ENCODE measurements at places on chromosomes 7 and 10.

DNA sequence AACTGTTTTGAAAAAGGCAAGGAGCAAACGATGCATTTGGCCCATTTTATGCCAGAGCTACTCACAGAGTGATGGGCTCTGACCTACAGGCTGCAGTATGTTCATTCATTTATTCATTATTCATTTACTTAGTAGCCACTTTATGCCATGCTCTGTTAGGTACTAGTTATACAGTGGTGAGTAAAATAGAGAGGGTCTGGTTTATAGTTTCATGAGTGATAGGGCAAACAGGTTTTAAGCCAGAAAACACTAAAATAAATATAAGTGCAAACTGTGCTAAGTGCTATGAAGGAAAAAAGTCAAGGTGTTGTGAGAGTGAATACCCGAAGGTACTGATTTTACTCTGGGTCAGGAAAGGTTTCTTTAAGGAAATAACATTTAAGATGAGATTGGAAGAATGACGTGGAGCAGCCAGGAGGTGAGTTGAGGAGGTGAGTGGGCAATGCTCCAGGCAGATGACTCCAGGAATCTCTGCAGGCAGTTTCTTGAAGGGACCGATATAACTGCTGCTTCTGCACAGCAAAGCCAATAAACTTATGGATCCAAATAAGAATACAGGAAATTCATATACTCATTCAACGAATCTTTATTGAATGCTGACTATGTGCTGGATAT, 56.9 kb upstream of the FAM133B start:
- DNase-seq: no peak

GRCh38 chr10:126398924-126399323, 10.6 kb upstream of the ADAM12 start:
- no peak for DNase-seq

DNA sequence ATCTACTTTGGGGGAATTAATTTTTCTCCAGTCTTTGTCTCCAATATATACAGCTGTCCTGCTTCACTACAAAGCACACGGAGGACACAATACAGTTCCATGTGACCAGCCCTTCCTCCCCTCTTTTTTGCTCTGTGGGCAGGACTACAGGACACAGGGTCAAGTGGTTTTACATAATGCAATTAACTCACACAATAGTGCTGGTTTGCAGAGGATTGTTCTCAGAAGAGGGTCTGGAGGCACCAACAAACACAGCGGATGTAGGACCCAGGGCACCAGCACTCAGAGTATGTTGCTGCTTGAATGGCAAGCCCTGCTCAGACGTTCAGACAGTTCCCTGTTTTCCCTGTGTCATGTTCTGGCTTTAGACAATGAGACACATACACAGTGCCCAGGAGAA, 52.0 kb upstream of the NPTX2 start:
- DNase-seq: no peak

DNA sequence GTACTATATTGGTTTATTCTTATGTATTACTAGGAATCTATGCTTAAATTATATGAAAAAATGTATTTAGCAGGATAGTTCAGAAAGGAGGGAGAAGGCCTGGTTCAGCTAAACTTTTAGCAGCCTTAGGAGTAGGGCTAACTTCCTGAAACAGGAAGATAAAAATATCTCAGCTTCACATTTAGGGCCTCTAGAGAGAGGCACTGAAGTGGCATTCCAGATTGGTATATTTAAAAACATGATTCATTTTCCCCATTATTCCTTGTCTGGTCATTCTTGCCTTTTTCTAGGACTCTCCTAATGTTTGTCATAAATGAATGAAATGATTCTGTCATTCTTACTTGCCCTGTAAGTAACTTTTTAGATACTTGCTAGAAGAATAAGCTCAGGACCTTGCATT, 63.0 kb upstream of the CYP26C1 start:
- no peak for DNase-seq

DNA sequence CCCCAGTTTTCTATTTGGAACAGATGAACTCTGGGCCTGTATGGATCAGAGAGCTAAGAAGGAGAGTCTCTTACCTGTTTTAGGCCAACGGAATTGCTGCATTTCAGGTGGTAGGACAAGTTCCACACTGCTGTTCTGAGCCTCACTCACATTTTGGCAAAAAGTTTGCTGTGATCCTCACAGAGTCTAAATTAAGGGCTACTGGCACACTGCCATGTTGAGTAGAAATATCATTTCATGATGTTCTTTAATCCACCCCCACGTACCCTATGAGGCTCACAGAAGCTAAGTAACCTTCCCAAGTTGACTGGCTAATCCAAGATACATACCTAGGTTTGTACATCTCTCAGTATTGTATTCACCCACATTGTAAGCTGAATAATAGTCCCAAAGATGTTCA, 447.2 kb downstream of the INHBA start:
- DNase-seq: no peak

DNA sequence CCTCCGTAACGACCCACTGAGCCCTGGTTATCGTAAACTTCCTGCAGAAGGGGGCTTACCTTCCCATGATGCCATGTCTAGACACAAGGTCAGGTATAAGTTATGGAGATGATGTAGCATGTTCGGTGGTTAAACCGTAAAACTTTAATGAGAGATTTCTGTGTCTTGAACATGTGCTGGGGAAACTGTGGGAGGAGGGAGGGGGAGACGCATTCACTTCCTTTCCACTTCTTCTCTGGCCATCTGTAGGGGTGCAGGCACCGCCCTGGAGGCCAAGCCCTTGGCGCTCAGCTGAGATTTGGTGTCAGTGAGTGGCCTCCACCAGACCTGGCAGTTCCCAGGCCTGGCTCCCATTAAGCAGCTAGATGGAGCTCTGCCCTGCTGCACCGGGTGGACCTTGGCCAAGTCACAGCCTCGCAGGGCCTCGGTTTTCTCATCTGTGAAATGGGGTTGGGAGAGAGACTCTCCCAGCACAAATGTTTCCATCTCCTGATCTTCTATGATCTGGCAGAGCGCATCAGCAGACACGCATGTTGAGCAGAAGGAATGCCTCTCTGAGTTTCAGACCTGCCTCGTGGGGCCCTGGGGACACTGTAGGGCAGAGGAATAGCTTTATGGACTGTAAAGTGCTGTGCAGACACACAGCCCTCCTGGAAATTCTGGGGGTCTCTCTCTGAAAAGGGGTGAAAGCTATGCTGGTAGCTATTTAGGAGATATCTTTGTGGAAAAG, 106.0 kb downstream of the COL26A1 start:
- DNase-seq: no peak

DNA sequence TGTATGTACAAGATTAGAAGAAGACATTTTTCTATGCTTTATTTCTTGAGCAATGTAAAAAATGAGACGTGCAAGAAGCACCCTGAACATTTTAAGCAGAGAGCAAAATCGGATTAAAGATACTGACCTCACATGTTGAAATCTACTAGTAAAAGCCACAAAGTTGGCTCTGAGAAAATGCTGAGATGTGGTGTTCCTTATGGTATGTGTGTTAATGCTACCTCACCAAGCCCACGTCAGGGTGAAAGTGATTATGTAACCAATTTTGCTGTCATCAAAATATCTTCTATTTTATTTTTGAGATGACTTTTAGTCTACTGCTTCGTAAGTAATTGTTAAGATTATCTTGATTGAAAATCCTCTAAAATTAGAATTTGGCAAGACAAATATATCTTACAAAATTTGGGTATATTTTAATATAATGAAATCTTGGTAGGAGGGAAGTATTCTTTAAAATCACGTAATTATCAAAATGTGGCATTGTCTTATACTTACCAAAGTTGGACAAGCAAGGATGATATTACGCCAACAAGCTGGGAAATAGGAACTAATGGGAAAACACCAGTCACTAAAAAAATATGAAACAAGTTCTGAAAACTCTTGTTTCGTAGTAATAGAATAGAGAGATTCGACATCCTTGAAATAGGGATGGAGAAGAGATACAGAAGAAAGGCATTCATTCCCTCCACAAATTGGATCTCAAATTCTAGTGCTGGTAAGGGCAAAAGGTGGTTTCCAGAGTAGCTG, 5.8 kb downstream of the ADO start:
- no peak for DNase-seq

DNA sequence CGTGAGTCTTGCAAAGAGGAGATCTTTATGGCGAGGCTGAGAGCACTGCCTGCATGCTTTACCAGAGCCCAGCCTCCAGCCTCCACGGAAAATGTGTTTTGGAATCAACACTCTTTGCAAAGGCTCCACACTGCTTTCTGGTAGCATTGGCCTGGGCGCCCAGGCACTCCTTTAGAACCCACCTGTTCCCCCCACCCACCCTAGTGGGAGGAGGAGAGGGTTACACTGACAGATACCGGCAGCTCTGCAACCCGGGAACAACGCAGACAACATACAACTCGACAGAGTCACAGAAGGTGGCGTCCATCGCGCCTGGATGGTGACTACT, 5.5 kb upstream of the MNX1 start:
- no peak for DNase-seq

- DNase-seq: no peak
Observed at GRCh38 chr7:85324145-85324799, 137.4 kb upstream of the SEMA3D start.

DNA sequence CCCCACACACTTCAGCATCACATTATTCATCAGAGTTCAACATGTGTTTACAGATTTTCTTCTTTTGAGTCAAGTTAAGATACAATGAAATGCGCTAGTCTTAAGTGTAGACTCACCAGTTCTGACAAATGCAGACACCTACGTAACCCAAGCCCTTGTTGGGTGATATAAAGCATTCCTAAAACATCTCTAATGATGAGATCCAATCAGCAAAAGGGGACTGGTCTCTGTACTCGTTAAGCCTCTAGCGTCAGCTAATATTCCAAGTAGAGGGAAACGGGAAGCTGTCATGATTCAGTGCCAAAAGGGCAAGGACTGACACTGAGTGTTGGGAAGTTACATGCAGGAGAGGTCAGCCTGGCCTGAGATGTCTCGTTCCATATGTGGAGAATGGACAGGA, 38.7 kb upstream of the TRIL start:
- no peak for DNase-seq

GRCh38 chr10:110207805-110208613, 604 bp downstream of the MXI1 start:
- no peak for DNase-seq

DNA sequence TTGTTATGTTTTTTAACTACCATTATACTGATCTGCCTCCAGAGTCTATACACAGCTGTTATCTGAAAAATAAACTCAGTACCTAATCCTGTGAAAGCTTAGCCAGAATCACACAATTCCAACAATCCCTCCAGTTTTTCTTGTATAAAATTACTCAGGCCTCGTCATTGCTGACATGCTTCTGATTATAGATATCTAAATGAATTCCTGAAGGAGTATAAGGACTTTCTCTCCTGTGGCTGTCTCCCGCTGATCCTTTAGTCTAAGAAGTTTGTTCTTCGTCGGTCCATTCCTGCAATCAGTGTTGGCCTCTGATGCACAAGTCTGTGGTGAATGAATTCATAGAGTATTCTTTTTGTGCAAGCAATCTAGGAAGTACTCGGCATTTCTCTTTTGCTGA, 288.9 kb upstream of the SEMA3C start:
- no peak for DNase-seq

- DNase-seq: no peak
Observed at GRCh38 chr7:137829337-137829992, 17.3 kb downstream of the DGKI start.

DNA sequence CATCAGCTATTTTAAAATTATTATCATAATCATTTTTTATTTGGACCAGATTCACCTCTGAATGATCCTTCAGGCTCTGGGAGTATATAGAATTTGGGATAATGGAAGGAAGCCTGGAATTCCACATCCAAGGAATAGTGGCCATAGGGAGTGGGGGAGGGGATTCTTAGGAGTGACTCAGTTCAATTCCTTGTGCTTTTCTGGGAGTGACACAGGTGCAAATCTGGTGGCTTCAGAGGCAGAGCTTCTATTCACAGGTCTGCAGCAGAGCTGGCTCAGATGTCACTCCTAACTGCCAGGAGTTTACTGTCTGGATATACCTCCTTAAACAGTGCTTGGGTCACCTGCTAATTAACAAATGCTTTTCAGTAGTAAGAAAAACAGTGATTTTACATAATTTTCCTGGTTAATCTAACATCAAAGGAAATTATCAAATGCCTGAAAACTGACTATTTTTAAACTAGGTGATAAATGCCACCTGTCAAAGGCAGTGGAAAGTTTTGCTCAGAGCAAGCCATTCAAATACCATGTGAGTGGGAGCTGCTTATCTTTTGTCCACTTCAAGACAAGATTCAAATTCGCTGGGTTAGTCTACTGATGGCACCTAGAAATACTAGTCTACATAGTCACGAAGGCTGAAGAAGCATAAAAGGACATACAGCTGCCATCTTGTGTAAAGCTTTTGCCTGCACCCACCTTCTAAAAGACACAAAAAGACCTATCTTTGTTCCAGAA, 106.7 kb upstream of the LAMB4 start:
- no peak for DNase-seq

- no peak for DNase-seq
Observed at GRCh38 chr10:26413375-26413774, 24.8 kb upstream of the APBB1IP start.

DNA sequence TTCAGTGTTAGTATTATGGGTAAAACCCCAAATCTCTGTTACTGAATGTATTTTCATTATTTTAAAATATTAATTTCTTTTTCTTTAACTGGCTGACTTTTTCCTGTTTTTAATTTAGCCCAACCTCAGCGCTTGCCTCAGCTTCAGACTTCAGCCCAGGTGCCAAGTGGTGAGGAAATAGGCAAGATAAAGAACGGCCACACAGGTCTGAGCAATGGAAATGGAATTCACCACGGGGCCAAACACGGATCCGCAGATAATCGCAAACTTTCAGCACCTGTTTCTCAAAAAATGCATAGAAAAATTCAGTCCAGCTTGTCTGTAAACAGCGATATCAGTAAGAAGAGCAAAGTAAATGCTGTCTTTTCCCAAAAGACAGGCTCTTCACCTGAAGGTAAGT, 57.5 kb downstream of the MDFIC start:
- no peak for DNase-seq

- no peak for DNase-seq
Observed at GRCh38 chr7:69714886-69715576, 116.8 kb downstream of the AUTS2 start.

GRCh38 chr7:157274991-157275427, 61.8 kb upstream of the DNAJB6 start:
- no peak for DNase-seq

DNA sequence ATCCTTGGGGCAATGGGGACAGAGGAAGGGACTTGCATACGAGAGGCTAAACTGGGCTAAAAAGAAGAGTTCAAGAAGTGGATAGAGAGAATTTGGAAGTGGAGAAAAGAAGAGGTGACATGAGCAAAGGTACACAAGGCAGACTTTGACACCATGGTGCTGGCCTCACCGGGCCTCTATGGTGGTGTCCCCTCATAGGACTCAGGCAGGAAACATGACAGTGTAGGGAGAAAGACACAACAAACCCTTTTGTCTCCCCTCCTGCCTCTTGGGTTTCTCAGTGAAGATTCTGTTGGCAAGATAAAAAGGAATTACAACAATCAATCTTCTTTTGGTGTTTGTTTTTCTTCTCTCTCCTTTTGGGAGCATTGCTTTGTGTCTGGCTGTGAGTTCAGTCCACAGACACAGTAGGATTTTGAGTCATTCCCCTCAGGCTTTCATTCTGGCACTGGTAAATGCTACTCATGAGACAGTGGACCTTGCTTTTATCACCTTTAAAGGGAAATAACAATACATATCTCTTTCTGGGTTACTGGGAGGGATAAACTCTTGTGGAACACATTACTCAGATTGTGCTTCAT, 827.7 kb downstream of the TNS3 start:
- DNase-seq: no peak

- DNase-seq: peak; percentile 55
Observed at GRCh38 chr7:13411636-13412035, 577.8 kb downstream of the ETV1 start.

GRCh38 chr10:101686133-101686925, 8.6 kb downstream of the FBXW4 start:
- no peak for DNase-seq
